Epithelial cell of alveolus of lung (primary cell): ENCODE measurements at places on chromosomes 5 and 9. TPM values are rescaled to one million over a fixed set of nuclear protein-coding genes. Genes with fewer than 3 reads are reported as not detected.

Gene PTGES
- total RNA-seq: 47.7 and 56.1 TPM in 2 replicates

Gene RBM22
- total RNA-seq: 33.2 and 38.2 TPM in 2 replicates

Gene TAF1L
- total RNA-seq: under 0.01 TPM in 1 of 2 replicates, not detected in the other

Gene PRDM9
- total RNA-seq: not detected in 2 replicates

Gene CCL28
- 0.65 and 1.0 TPM in 2 replicates for total RNA-seq
